CD4-positive, alpha-beta T cell treated with Interleukin-6 for 4 hours (primary cell): ENCODE measurements at places on chromosomes 16 and 17.

DNA sequence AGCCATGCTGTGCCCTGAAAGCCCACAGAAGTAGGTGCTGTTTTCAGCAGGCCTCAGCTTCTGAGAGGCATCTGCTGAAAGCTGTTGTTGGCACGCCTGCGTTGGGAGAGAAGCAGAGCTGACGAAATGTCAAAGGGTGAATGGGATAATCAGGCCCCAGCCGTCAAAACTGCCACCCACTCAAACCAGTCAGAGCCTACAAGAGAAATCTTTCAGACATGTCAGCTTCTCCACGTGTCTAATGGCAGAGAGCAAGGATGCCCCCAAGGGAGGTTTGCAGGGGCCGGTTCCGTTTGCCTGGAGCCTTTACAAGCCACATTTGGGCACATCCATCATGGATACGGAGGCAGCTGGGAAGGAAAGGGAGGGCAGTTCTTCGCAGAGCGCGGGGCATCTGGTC is 568.2 kb upstream of the EEF2KMT start:
- no peak for DNase-seq

GRCh38 chr17:77163511-77164280 is 22.9 kb downstream of the SEC14L1 start:
- DNase-seq = no peak

DNA sequence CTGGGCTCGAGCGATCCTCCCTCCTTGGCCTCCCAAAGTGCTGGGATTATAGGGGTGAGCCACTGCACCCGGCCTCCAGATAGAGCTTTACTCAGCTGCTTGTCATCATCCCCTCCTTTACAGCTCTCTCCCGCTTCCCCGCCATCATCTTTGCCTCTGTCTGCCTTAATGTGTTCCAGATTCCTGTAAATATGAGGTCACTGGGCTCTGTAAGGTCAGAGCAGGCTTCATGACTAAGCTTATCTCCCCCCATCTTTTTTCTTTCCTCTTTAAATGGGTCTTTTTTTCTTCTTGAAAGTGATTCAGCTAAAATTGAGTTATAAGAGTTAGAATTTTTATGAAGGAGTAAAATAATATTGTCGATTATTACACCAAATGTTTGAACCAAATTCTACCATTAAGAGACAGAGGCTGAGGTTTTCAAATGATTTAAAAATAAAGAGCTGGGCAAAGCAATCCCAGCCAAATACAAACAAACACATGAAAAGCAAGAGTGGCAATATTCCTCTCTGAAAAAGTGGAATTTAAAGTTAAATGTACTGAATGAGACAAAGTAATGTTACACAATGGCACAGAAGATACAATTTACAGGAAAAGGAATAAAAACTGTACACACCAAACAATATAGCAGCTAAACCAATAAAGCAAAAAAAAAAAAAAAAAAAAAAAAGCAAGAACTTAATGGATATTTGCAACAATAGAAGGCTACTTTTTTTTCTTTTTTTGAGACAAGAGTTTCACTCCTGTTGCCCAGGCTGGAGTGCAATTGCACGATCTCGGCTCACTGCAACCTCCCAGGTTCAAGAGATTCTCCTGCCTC is 62.1 kb downstream of the CRISPLD2 start:
- DNase-seq = no peak

DNA sequence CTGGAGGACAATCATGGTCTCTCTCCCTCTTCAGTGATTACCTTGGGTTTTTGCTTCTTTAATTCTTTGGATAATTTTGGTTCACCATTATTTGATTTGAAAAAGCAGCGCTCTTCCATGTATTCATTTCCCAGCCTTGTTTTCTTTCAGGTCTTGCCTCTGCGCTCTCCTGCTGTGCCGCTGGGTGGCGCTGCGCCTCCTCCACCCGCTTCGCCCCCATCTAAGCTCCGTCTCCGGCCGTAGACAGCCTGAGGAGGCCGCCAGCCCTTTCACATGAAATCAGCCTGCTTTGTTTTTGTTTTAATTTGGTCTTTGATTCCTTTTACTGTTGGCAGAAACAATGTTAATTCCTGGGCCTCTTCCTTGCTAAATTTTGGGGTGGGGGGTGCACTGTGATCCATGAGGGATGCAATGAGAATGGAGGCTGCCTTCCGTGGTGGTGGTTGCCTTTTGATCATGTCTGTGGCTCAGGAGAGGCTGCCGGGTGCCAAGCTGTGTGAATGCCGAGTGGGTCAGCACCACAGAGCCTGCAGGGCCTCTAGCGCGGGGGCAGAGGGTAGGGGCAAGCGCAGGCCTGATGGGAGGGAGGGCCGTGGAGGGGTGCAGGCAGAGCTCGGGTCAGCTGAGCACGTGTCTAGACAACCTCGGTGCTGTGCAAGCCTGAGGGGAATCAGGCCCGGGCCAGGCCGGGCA is 64.1 kb downstream of the PLD6 start:
- DNase-seq = peak; percentile 64

DNA sequence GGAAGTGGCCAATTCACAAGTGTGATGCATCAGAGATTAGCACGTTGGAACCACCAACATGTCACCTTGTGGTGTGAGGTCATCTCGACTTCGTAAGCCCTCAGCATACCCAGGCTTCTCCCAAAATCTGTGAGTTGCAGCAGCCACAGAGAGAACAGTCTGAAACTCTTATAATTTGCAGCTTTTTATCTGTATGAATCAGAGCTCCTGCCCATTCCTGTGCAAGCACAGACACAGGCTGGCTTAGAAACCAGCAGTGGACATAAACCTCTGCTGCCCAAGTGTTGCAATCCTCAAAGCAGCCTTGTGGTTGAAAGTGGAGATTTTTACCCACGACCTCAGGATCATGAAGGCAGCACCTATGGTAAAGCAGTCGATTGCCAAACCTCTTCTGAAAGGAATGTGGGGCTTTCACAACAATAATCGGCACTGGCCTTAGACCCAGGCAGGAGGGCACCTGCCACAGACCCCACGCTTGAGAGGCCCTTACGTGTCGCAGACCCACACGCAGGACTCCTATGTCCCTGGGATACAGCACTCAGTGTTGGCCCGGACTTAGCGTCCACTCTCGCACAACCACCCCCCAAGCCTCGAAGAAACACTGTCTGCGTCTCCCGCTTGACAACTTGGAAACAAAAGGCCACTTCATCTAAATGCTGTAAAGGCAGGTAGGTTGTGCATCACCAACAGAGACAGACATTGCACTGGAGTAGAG is 24.5 kb upstream of the OSGIN1 start:
- DNase-seq = no peak

- DNase-seq = no peak
Measured at GRCh38 chr16:15701975-15702970, 52.2 kb downstream of the NDE1 start.

DNA sequence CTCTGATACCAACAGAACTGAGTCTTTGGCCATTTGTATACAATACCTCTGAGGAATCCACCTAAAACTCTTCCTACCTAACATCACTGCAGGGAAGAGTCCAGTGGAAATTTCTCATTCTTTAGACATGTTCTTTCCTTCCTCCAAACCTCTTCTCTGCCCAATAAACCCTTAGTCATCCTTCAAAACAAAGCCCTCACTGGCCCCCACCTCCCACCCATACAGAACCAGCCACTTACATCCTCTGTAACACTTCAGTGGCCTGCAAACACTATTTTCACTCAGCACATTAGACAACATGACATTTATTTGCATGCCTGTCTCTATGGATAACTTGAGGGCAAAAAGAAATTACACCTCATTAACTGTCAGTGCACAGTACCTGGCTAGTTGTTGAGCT is 200.3 kb upstream of the NOG start:
- DNase-seq = no peak

DNA sequence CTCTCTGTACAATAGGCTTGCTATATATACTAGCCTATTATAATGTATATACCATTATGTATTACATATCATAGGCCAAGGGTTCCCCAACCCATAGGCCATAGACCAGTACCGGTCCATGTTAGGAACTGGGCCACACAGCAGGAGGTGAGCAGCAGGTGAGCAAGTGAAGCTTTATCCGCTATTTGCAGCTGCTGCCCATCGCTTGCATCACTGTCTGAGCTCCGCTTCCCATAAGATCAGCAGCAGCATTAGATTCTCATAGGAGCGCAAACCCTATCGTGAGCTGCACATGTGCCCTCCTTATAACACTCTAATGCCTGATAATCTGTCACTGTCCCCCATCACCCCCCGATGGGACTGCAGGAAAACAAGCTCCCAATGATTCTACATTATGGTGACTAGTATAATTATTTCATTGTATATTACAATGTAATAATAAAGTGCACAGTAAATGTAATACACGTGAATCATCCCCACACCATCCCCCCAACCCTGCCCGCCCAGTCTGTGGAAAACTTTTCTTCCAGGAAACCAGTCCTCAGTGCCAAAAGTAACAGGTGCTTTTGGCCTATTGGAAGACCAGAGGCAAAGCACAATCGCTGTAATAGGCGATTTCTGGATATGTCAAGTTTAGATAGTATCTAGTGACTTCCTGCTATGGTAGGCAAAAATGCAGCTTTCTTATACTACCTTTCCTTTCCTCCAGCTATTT is 84.1 kb downstream of the MYH11 start:
- DNase-seq = no peak

DNA sequence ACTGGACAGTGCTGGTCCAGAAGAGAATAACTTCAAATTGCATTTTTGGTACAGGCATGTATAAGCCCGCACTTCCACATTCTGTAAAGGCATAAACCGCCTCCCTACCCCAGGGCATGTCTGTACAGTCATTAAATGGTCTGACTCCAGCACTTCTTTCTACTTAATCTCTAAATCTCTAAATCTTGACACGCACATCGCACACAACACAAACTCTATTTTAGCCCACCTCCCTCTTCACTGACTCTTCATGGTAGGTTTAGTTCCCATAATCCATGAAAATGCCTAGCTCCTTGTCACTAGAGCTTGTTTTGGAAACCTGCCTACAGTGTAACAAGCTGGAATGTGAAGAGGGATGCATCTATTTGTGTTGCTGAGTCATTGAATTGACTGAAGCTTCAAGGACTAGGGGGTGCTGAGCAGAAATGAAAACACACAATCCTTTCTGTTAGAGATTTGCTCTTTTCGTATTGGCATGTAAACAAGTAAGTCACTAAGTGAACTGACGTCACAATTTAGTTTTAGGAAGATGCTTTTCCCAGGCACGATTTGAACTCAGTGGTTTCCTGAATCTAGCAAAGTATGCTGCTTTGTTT is 1.6 kb upstream of the DUSP14 start:
- DNase-seq = no peak

GRCh38 chr17:46730026-46730425 is 88.5 kb downstream of the WNT3 start:
- no peak for DNase-seq

GRCh38 chr16:3004781-3005284 is 7.9 kb upstream of the CLDN9 start:
- DNase-seq = no peak

- DNase-seq = no peak
Measured at GRCh38 chr17:67165201-67165600, 79.8 kb downstream of the HELZ start.

- no peak for DNase-seq
Measured at GRCh38 chr16:56855946-56856345, 9.1 kb upstream of the SLC12A3 start.

- DNase-seq = no peak
Measured at GRCh38 chr17:80795754-80796153, 195.9 kb upstream of the CHMP6 start.

DNA sequence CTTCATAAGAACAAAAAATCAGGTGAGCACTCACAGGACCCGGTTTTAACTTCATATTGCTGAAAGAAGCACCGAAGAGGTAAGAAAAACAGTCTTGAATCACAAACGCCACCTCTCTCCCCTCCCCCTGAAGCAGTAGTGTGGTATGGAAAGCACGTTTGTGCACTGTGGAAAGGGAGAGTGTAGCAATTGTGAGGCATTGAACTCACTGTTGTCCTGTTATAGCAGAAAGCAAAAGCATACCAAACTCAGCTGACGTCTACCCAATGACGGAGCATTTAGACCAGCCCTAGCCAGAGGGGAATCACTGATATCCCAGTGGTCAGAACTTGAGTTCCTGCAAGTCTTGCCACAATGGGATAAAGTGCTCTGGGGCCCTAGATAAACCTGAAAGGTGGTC is 98.8 kb downstream of the DYNLRB2 start:
- DNase-seq = no peak

GRCh38 chr16:76913046-76913445 is 277.9 kb upstream of the MON1B start:
- DNase-seq = no peak

- no peak for DNase-seq
Measured at GRCh38 chr16:68310437-68310773, 341 bp downstream of the SLC7A6OS start.

DNA sequence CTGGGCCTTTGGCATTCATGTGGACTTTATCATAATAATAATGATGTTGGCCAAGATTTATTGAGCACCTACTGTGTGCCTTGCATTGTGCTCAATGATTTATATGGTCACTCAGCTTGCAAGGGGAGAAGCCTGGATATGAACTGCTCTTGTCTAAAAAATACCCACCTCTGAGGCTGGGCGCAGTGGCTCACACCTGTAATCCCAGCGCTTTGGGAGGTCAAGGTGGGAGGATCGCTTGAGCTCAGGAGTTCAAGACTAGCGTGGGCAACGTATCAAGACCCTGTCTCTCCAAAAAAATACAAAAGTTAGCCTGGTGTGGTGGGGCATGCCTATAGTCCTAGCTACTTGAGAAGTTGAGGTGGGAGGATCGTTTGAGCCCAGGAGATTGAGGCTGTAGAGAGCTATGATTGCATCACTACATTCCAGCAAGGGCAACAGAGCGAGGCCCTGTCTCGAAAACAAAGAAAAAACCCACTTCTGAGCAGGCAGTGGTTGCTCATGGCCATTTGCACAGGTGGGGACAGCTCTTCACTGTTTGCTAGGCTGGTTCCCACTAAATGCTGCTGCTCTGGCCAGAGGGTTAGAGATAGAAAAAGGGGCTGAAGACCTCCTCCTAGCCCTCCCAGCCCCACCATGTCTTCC is 4.3 kb upstream of the ADGRG1 start:
- DNase-seq = no peak

DNA sequence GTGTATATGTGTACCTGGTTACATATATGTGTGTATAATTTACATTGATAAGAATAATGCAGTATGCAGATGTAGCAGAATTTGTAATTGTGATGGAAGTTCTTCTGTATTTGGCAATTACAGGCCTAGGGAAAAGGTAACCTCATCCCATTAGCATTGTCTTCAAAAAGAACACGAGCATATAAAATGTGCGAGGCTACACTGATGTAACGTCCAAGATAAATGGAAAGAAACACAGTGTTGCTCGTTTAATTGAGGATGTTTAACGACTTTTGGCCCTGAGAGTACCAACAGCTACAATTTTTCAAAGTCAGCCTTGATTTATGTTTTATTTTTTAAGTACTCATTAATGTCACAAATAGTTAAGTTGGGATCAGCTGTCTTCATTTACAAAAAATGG is 703.5 kb upstream of the RBFOX1 start:
- DNase-seq = no peak
